ENCODE measurements at places on chromosomes 12 and 14.

- DNase-seq = no peak
Observed at GRCh38 chr14:56989359-56989758, 179.1 kb upstream of the OTX2 start.

GRCh38 chr12:116376354-116377193 lies 99.1 kb upstream of the MED13L start:
- no peak for DNase-seq

GRCh38 chr12:95143621-95144205 lies 70.3 kb upstream of the NR2C1 start:
- DNase-seq = no peak

GRCh38 chr14:75306927-75307699 lies 28.5 kb downstream of the FOS start:
- DNase-seq = no peak

- DNase-seq = no peak
Observed at GRCh38 chr12:45502481-45503128, 226.9 kb upstream of the ARID2 start.

DNA sequence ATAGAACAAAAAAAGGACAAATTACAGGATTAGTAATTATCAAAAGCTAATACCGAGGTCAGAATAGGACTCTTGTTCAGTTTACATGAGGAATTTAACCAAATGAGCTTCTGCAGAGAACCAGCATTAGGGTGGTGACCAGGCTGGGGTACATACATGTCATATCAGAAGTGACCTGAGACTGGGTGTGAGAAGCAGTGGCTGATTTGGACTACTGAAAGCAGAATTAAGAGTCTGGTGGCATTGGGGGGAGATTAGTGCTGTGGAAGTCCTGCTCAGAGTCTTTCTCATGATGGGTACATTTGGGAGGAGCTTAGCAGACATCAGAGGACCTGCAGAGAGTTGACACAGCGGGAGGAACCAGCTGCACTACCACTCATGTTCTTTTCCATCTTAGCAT lies 21.7 kb downstream of the TRAF3 start:
- DNase-seq = no peak

DNA sequence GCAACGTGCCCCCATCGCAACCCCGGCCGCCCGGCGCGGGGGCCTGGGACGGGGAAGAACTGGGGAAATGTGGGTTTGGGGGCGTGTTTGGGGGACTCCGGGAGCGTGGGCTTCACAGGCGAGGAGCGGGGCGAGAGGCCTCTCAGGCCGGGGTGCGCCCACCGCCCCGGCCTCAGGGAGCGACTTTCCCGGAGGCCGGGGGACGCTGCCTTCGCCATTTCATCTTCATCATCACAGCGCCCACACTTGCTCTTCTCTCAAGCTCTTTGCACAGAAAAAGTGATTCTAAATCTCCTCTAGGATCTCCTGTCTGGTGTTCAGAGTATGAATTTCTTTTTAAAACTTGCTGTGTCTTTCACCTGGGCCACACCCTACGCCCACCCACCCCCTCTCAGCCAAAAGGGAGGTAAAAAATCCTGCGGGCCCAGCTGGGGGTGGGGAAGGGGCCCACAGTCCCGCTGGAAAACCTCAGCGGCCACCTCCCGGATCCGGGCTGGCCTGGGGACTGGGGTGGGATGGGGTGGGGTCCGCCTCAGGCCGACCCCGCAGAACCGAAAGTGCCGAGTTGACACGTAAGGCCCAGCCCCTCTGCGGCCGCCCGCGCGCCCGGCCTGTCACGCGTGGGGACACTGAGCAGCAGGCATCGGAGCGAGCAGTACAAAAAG lies 7.4 kb downstream of the CDKN1B start:
- DNase-seq = no peak

GRCh38 chr12:80184926-80185325 lies 85.6 kb downstream of the OTOGL start:
- DNase-seq = no peak

GRCh38 chr12:22866406-22866805 lies 241.4 kb downstream of the ETNK1 start:
- DNase-seq = no peak

DNA sequence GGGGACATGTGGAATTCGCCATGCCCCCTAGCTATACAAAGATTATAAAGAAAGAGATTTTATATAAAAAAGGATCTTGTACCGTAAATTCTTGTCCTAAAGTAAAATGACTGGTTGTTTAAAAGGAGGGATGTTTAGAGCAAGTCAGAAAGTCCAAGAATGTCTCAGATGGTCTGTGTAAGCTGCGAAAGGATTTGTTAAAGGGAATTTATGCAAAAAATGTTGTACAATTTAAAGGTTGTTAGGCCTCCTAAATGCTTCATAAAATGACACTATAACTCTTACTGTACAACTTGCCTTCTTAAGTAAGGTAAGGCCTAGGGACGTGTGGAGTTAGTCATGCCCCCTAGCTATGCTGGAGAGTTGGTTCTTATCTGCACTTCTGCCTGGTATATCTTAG lies 237.6 kb downstream of the KCNH5 start:
- DNase-seq = no peak

- DNase-seq = no peak
Observed at GRCh38 chr12:21775133-21775820, 771 bp upstream of the KCNJ8 start.

- DNase-seq = no peak
Observed at GRCh38 chr14:66009089-66009488, 477.1 kb upstream of the CCDC196 start.

- no peak for DNase-seq
Observed at GRCh38 chr14:92105073-92105892, 1.1 kb downstream of the ATXN3 start.

- DNase-seq = no peak
Observed at GRCh38 chr12:9365296-9365695, 157.1 kb upstream of the PZP start.

- DNase-seq = no peak
Observed at GRCh38 chr14:98651037-98651436, 621.0 kb downstream of the BCL11B start.

GRCh38 chr12:65248656-65249633 lies 29.5 kb upstream of the MSRB3 start:
- DNase-seq = no peak

GRCh38 chr14:84003346-84003745 lies 1526.6 kb upstream of the FLRT2 start:
- DNase-seq = no peak

DNA sequence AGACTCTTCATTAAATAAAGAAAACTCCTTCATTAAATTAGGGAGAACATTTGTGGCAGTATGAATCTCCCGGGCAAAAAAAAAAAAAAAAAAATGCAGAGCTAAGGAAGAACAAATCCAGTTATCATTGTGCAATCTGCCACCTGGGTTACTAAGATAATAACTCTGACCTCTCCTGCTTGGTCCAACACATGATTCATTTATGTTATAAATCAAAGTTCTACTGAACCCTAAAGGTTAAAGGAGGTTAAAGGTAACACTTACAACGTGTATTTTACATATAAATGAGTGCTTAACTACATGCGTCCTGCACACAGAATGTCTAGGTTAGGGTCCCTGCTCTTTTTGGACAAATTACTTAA lies 4.2 kb downstream of the TGFB3 start:
- no peak for DNase-seq

- no peak for DNase-seq
Observed at GRCh38 chr14:100975671-100976070, 72.1 kb upstream of the RTL1 start.

GRCh38 chr12:87025976-87026375 lies 769.8 kb upstream of the MGAT4C start:
- DNase-seq = no peak

- no peak for DNase-seq
Observed at GRCh38 chr12:123483602-123484248, 25.8 kb downstream of the SNRNP35 start.

- no peak for DNase-seq
Observed at GRCh38 chr14:59229653-59230406, 41.4 kb downstream of the DAAM1 start.

DNA sequence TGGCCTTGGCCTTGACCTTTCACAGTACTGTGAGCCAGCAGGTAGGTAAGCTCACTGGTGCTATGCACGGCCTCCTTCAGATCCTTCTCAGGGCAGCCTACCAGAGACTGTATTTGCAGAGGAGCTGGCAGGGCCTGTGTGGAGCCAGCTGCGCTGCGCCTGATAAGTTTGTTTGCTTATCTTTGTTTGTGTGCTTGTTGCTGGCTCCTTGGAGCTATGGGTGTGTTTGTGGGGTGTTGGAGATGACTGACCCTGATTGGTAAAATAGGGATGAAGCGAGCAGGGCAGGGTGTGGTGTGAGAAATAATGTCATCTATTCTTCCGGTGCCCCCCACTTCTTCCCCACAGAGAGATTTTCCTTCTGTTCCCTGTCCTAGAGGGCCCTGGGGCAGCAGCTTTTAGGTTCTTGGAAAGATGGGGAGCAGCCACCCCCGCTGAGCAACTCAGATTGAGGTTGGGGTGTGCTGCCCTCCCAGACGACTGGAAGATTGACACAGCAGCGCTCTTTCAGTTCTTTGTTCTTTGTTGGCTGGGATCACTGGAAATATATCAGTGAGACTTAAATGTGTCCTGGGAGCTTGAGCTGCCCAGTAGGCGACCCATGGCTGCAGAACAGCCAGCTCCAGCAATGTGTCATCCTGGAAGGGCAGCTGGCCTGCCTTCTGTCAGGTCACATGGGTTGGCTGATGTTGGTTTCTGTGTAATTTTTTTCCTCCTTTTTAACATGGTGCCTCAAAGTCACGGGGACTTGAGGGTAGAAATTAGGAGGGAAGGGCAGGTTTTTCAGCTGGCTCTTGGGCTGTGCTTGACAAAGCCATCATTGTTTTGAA lies 19.6 kb downstream of the MLXIP start:
- no peak for DNase-seq

DNA sequence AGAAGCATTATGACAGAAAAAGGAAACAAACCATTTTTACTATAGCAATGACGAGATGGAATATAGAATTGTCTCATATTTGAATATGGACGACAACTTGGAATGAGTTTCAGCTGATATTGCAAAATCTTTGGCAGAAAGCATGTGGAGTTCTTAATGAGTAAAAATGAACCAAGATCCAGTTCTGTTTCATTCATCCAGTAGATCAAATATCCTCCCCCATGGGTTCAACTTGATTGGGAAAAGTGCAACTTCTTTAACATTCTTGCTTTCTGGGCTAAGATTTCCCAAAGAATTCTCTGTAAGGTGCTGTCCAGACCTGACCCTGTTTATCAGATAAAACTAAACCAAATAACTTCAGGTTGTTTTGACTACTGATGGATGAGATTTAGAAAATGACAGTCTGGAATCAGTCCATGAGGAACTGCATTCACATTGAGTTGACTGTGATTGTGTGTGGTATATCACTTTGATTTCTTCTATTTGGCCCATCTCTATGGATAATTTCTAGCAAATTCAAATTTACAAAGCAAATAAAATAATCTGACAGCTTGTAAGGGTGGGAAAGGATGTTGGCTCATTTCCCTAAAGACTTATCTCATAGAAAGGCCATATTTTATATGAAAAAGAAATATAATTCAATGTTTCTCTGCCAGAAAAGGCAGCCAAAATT lies 267.4 kb downstream of the ADAMTS20 start:
- no peak for DNase-seq

GRCh38 chr14:60662982-60663381 lies 13.7 kb upstream of the SIX1 start:
- DNase-seq = no peak

- no peak for DNase-seq
Observed at GRCh38 chr12:23862701-23863100, 86.8 kb downstream of the SOX5 start.

- DNase-seq = no peak
Observed at GRCh38 chr12:53034459-53034858, 15.4 kb upstream of the TNS2 start.

DNA sequence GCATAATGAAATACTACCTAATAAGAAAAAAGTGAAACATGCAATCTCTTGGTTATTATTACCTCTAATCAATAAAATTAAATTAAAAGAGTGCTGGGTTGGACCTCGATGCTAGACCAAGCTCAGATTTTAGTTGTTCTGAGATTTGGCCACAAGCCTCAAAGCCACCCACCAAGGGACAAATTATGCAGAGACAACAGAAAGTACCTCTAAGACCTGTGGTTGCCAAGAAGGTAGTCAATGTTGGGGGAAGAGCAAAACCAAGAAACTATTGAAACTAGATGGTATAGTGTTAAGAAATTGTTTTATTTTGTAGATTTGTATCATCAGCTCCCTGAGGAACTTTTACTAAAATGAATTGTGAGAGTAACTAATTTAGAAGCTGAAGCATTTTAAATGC lies 43.8 kb upstream of the ARID2 start:
- DNase-seq = no peak

- DNase-seq = no peak
Observed at GRCh38 chr12:117408161-117408791, 46.9 kb upstream of the NOS1 start.

DNA sequence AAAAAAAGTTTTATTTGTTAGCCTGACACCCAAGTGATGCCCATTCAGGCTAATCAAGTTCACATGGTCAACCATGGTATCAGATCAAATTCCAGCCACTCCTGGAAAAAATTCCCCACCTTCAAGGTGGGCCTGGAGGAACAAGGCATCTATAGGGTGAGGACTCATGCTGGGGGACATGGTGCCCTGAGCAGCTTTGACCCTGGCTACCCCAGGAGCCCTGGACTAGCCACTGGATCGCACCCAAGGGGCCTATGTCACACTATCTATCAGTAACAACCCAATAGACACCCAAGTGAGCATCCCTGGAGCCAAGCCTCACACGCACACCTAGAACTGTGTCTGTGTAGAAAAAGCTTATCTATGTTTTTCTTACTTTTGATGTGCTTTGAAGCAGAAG lies 4.1 kb upstream of the NCOR2 start:
- DNase-seq = no peak

DNA sequence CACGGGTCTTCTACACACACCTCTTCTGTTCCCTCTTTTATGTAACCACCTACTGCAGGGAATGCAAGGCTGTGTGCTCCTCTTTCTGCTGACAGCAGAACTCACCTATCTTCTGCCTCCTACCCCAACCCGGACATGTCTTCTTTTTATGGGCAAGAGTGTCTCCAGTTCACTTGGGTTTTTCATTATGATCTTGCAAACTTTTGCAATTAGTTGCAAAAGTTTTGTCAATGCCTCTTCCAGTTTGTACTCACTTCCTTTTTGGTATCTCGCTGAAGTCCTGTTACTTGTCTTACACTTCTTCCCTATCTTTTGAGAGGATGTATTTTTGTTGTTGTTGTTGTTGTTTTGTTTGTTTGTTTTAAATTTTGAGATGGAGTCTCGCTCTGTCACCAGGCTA lies 50.6 kb downstream of the DRAM1 start:
- DNase-seq = no peak

- DNase-seq = no peak
Observed at GRCh38 chr12:113235976-113236375, 14.7 kb downstream of the TPCN1 start.

DNA sequence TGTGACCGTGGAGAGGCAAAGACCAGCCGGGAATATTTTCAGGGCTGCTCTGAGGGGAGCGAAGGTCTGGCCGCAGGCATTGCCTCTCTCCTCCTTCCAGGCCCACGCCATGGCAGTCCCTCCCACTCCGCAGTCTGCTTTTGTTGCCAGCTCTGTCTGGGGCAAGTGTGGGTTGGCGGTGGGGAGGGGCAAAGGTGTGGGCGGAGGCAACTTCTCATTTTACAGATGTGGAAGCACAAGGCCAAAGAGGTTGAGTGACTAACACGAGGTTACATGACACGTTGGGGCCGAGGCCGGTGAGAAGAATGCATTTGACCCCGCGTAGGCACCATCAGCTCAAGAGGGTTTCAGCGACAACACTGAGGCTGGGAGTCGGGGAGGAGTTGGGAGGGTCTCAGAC lies 6.1 kb upstream of the FAIM2 start:
- DNase-seq = no peak

Measured in activated CD4-positive, alpha-beta T cell treated with anti-CD3 and anti-CD28 coated beads for 24 hours (primary cell).